ENCODE measurements at places on chromosomes 3 and 15.

DNA sequence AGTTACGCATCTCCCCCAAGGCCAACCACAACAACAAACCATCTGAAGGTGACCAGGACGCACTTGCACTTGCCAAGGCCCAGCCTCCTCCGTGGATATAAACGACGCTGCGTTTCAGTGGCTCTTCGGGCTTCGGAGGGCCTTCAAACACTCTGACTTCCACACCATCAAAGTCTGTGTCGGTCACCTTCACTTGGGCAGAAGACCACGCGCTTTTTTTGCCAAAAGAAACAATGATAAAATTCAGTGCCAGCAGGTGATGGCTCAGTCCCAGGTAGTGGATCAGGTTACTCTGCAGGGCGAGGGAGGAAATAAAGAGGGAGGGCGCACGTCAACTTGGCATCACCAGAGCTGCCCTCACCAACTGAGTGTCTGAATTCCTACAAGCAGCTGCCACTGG is 63.0 kb downstream of the NCEH1 start:
- no peak for DNase-seq

- no peak for DNase-seq
Observed at GRCh38 chr3:136630915-136631314, 121.3 kb downstream of the STAG1 start.

- DNase-seq, result no peak
Observed at GRCh38 chr3:77655396-77655795, 615.5 kb downstream of the ROBO2 start.

- DNase-seq, result no peak
Observed at GRCh38 chr3:197376020-197376419, 77.6 kb upstream of the DLG1 start.

- no peak for DNase-seq
Observed at GRCh38 chr15:85515212-85515611, 134.8 kb downstream of the AKAP13 start.

GRCh38 chr3:11629716-11630115 is 14.0 kb downstream of the VGLL4 start:
- no peak for DNase-seq

- no peak for DNase-seq
Observed at GRCh38 chr3:195179776-195180489, 91.0 kb downstream of the XXYLT1 start.

DNA sequence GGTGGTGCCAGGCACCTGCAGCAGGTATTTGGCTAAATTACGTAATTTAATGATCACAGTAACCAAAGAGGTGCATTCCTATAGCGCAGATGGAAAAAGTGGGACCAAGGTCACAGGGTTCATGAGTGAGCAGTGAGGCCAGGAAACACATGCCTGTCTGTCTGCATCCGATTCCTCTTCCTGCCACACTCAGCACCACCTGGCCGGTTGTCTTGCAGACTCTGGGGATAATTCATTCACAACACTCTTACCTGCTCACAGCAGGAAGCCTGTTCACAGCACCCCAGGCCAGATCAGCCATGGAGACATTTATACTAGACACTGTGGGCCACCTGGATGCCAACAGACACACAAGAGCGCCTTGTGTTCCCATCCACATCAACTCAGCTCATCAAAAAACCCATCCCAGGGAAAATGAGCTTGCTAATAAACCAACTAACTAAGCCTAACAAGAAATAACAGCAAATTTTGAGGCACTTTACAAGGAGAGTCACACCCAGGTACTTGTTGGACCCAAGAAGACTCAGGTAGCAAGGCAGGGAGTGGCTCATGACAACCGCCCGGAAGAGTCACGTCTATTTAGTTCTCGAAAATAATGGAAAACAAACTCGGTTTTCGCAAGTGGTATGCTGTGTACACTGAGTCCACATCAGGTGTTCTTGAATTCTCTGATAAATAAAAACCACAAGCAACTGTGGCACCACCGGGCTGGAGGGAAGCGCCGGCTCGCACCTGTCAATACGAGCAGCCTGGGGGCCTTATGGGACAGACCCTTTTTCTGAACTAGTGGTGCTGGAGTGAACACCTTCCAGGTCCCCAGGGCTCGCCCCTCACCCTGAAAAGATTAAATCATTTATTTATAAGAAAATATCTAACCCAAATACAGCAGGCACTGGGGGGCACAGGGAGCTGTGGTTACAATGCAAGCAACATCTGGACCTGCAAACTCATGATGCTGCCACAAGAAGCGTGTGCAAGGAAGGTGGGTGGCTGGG is 40.5 kb downstream of the FAM174B start:
- no peak for DNase-seq

GRCh38 chr3:52783211-52783555 is 5.8 kb downstream of the ITIH1 start:
- DNase-seq, result no peak

DNA sequence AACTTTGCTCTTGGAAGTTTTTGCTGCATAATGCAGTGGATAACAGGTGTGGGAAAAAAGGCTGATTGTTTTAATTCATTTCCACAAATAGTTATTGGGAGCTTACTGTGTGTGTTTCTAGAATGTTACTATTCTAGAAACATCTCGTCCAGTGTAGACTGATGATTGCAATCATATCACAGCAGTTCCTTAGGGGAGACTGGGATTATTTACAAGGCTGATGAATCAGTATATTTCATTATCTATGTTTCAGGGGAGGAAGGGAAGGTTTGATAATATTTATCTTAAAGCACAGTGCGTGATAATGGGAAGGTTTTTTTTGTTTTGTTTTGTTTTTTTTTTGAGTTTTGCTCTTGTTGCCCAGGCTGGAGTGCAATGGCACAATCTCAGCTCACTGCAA is 2.4 kb downstream of the USP13 start:
- DNase-seq, result no peak

GRCh38 chr3:48285132-48285531 is 44.2 kb downstream of the ZNF589 start:
- DNase-seq, result no peak

- no peak for DNase-seq
Observed at GRCh38 chr3:27542476-27542875, 58.3 kb upstream of the SLC4A7 start.

GRCh38 chr3:17039594-17039993 is 154.8 kb downstream of the PLCL2 start:
- no peak for DNase-seq

DNA sequence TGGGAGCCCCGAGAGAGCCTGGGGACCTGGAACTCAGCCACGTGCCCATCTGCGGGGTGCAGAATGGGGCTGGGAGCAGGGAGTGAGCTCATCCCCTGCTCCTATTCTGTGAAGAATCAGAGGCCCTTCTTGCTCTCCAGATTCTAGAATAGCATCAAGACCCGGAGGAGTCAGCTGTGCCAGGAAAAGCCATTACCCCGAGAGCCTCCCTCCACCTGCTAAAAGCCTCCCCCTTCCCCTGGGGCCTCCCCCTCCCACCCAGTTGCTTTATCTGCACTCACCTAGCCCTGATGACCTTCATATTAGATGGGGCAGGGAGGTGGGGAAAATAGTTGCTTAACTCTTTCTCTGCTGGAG is 23.1 kb downstream of the CCDC33 start:
- DNase-seq, result no peak

DNA sequence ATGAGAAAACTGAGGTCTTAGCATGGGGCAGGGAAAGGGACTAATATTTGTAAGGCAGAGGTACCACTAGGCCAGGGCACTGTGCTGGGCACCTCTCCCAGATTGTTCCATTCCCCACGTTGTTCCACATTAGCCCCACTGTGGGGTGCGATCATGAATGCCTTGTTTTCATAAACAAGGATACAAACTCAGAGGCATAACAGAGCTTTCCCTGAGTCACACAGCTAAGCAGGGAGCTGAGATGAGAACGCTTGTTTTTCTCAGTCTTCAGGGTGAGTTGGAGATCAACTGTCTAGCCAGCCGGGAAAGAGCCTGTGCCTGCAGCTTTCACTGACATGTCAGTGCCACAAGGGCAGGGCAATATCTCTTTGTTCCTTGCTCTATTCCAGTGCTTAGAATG is 47.9 kb upstream of the ITGA11 start:
- DNase-seq, result no peak

DNA sequence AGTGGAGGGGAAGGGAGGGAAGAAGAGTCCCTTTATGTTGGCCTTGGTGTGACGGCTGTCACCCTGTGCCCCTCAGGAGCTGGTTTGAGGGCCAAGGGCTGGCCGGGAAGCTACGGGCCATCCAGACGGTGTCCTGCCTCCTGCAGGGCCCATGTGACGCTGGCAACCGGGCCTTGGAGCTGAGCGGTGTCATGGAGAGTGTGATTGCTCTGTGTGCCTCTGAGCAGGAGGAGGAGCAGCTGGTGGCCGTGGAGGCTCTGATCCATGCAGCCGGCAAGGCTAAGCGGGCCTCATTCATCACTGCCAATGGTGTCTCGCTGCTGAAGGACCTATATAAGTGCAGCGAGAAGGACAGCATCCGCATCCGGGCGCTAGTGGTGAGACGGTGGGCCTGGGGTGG is 8.1 kb upstream of the RCCD1 start:
- no peak for DNase-seq

- no peak for DNase-seq
Observed at GRCh38 chr15:93294066-93294465, 205.1 kb upstream of the RGMA start.

- DNase-seq, result no peak
Observed at GRCh38 chr3:10614168-10614567, 108.8 kb upstream of the ATP2B2 start.

Measured in midbrain (tissue), 1 donor.